ENCODE measurements at places on chromosomes 5 and 9.

GRCh38 chr5:138631096-138631928, 56.1 kb upstream of the HSPA9 start:
- peak; percentile 43 for DNase-seq

DNA sequence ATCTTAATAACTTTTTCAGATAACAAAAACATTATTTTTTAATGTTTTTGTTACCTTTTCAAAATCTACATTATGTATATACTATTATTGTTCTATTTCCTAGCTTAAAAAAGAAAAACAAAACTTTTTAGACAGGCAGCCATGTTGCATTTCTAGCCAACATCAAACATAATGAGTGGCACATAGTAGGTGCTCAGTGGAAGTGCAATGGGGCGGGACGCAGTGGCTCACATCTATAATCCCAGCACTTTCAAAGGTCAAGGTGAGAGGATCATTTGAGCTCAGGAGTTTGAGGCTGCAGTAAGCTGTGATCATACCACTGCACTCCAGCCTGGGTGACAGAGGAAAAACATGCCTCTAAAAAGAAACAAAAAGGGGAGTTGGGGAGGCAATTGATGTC, 68.4 kb downstream of the MED27 start:
- DNase-seq = peak; percentile 51

GRCh38 chr5:159913501-159913900, 2.8 kb upstream of the ADRA1B start:
- no peak for DNase-seq

GRCh38 chr5:68652534-68652965, 437.0 kb downstream of the PIK3R1 start:
- peak; percentile 55 for DNase-seq

GRCh38 chr9:1875251-1875851, 139.8 kb upstream of the SMARCA2 start:
- DNase-seq = no peak

DNA sequence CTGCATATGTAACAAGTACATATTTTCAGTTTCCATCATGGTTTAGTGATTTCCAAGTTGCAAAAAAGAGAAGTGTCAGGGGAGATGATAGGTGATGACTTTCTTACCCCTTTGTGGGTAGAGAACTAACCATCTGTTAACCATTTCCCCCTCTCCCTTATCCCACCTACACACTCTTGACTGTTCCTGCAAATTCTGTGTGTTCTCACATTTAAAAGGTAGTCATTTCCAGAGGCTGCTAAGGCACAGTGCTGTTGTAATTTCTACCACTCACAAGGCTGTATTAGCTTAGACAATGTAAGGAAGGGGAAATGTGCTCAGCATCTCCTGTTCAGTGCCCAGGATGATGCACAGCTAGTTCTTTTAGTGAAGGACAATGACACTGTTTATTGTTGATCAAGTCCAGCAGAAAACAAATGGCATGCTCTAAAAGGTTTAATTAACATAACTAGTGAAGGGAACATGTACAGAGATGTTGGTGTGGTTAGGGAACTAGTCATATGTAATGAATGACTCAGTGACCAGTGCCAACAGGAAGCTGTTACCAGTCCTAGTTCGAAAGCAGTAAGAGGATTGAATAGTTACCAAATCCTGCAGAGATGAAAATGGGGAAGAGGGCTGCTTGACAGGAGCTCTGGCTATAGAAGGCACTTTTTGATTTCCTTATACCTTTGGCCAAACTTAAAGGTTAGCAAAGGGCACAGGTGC, 165.1 kb downstream of the PLK2 start:
- no peak for DNase-seq

GRCh38 chr5:133497608-133498348, 114.6 kb downstream of the FSTL4 start:
- no peak for DNase-seq

GRCh38 chr5:33422191-33422590, 18.6 kb upstream of the TARS1 start:
- no peak for DNase-seq

DNA sequence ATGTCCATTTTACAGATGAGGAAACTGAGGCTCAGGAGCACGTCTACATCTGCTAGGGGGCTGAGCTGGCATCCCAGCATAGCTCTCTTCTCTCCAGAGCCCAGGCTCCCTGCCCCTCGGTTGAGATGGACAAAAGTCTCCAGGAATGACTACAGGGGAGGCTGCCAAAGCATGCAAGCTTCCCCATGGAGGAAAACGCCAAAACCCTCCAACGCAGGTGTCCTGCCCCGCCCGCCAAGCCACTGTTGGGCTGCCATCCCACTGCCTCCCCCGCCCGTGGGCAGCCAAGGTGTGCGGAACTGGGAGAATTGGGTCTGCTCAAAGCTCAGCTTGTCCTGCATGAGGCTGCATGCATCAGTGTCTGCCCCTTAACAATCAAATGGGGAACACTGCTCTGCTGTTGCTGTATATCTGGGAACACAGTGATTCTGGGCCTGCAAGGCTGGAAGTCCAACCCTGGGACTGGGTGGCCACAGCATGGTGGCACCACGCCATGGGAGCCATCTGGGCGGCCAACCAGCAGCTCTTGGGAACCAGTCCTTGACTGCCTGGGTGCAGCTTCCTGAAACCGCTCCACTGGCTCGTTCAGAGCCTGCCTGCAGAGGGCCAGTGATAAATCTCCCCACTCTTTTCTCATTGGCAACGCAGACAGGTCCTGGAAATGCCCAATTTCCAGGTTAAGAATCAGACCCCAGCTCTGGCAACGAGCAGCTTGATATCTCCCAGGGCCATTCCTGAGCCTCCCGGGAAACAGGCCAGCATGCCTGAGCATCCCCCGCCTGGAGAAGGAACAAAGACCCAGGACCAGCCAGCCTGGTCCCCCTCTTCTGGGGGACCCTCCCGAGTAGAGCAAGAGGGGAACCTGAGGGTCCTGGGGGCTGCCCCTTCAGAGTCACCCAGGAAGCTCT, 3.5 kb downstream of the RALGDS start:
- DNase-seq = peak; percentile 22

- DNase-seq = no peak
Measured at GRCh38 chr5:69257577-69257976, 22.9 kb downstream of the CDK7 start.

DNA sequence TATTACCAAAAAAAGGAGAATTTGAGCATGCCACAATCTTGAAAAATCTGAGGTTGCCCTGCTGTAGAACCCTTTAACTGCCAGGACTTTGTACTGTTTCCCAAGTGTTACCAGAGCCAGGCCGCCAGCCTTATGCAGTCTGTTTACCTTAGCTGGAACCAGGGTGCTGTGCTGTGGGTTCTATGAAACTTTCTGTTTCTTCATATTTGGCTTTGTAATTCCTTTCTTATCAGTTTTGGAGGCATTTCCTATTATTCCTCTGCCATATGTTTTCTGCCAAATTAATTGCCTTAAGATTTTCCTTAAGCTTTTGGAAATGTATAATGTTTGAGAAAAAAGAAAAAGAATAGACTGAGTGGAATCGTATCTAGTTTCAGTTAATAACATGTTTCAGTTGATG, 2.1 kb downstream of the S1PR3 start:
- DNase-seq = no peak

GRCh38 chr5:173583346-173583745, 33.1 kb downstream of the BOD1 start:
- no peak for DNase-seq

- peak; percentile 89 for DNase-seq
Measured at GRCh38 chr9:92180669-92181181, 65.5 kb upstream of the SPTLC1 start.

- DNase-seq = no peak
Measured at GRCh38 chr5:149221326-149221725, 50.3 kb upstream of the AFAP1L1 start.

DNA sequence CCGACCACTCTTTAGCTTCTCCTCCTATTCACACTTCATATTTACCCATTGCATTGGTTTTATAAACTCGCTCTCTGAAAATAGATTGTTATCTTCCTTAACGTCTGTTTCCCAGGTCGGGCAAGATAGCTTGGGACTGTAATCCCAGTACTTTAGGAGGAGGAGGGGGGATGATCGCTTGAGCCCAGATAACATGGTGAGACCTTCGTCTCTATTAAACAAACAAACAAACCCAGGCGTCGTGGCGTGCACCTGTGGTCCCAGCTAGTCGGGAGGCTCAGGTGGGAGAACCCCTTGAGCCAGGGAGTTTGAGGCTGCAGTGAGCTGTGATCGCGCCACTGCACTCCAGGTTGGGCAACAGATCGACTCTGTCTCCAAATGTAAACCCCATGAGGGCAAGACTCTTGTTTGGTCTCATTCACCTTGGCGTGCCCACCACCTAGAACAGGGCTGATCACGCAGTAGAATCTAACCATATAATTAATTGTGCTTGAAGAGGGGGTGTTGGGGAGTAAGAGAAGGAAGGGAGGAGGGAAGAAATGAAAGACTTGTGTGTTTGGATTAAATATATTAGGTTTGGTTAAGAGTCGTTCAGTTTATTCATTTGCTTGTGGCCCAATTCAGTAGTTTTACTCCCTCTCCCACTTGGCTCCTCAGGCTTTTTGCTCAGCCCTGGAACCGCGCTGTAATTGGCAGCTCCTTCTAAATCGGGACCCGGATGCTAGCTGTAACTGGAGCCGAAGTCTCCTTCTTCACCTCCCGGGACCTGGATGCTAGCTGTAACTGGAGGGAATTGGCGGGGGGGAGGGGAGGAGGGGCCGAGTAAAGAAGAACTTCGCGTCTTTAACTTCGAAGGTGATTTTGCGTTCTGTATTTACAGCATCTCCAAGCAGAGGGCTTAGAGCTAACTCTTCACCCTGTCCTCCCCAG, 24.9 kb downstream of the CDKN2A start:
- DNase-seq = no peak

DNA sequence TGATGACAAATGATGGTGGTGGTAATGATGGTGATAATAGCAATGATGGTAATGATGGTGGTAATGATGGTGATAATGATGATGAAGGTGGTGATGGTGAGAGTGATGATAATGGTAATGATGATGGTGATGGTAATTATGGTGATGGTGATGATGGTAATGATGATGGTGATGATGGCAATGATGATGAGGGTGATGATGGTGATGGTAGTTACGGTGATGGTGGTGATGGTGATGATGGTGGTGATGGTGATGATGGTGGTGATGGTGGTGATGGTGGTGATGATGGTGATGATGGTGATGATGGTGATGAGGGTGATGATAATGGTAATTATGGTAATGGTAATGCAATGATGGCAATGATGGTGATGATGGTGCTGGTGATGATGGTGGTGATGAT, 91.1 kb downstream of the DAP start:
- no peak for DNase-seq

- no peak for DNase-seq
Measured at GRCh38 chr9:94270009-94270408, 10.9 kb downstream of the ZNF169 start.

GRCh38 chr9:36407122-36407723, 7.2 kb upstream of the RNF38 start:
- DNase-seq = peak; percentile 81

DNA sequence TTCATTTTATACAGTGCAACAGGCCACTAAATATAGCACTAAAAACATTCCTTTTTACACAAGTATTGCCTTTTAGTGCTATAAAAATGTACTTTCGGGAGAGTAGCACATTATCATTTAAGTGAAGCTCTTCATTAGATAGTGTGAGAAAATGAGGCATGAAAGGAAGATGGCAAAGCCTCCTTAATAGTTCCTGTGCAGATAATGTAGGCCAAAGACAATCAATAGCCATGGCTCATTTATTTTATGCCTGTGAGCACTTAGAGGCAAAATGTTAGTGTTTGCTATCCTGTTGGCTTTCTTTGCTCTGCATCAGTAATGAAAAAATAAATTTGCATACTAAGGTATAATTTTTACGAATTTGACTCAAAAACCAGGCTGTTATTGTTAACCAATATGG, 929.5 kb upstream of the C9orf72 start:
- DNase-seq = peak; percentile 77

- peak; percentile 43 for DNase-seq
Measured at GRCh38 chr5:82863266-82863665, 213.9 kb downstream of the TMEM167A start.

DNA sequence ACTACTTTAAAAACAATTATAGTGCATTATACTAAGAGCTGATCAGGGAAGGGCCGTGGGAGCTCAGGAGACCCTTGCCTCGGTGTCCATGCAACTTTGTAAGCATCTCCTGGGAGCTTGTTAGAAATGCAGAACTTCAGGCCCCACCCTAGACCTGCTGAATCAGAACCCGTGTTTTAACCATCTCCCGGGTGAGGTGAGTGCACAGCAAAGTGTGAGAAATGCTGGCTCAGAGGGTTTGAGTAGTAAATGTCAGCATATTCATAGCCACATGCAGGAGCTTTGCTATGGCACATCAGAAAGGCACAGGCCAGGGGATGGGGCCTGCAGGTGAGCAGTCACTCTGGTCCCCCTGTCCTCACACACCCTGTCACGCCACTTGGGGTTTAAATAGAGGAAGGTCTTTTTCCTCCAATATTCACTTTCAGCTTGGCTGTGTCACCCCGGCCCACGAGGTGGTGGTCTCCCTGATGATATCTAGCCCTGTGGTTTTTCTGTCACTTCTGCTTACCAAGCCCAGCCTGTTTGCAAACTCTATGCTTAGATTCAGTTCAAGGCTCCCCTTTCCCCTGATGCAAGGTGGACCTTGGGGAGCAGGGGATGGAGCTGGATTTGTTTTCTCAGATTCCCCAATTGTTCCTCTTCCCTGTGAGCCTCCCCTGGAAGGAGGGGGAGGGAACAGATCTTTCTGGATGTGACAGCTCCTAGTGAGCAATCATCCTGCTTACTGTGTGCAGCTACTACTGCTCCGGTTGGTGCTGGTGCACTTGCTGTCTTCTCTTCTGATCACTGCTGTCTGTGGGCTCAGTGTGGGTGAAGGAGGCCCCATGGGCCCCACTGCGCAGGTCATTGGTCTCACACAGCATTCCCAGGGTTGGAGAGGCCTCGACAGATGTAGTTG, 51.8 kb upstream of the TGFBR1 start:
- no peak for DNase-seq

DNA sequence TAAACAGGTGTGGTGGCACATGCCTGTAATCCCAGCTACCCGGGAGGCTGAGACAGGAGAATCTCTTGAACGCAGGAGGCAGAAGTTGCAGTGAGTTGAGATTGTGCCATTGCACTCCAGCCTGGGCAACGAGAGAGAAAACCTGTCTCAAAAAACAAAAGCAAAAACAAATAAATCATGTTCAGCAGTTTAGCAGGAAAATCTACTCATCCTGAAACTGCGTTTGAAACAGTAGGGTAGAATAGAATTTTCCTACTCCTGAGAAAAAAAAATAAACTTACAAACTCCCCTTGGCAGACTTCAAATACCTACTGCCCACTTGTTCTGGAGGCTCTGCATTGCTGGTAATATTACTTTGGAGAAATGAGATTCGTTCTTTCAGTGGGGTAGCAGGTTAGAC, 367.7 kb downstream of the GADD45G start:
- DNase-seq = no peak

GRCh38 chr5:50798002-50798401, 131.6 kb downstream of the PARP8 start:
- no peak for DNase-seq

GRCh38 chr5:175718401-175719108, 60.7 kb downstream of the HRH2 start:
- peak; percentile 55 for DNase-seq

GRCh38 chr5:2381070-2381469, 370.4 kb downstream of the IRX2 start:
- DNase-seq = no peak

GRCh38 chr5:171162165-171162564, 146.9 kb upstream of the TLX3 start:
- DNase-seq = peak; percentile 87

Measured in NCI-H69 (cell line).